ENCODE measurements at places on chromosomes 16 and 17. TPM values are rescaled to one million over a fixed set of nuclear protein-coding genes. Genes with fewer than 3 reads are reported as not detected.

ITGB4 gene
- 0.63 TPM for total RNA-seq

DNA sequence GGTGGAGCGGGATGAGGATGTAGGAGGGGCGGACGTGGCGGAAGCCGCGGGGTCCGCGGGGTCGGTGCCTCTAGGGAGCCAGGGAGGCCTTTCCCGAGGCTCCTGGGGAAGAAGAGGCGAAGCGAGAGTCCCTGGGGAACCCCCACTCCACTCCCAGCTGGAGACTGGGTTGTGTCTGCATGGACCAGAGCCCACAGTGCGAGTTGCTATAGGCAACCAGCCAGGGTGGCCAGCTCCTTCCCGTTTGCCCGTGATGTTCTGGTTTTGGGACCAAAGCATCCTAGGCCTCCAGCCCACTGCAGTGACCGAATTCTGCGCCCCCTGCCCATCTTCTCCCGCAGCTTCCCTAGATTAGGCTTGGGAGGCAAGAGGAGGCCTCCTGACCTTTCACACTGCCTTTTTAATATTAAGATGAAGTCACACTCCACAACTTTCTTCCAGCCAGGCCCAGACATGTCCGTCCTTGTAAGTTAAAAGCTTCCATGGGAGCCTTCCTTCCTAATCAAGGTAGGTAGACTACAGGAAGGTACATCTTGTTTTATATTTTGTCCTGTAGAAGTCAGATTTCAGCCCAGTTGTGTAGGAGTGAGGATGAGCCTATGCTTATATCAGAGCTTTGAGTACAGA, 469 bp downstream of the AMZ2 start:
- peak; percentile 55 for DNase-seq

DNA sequence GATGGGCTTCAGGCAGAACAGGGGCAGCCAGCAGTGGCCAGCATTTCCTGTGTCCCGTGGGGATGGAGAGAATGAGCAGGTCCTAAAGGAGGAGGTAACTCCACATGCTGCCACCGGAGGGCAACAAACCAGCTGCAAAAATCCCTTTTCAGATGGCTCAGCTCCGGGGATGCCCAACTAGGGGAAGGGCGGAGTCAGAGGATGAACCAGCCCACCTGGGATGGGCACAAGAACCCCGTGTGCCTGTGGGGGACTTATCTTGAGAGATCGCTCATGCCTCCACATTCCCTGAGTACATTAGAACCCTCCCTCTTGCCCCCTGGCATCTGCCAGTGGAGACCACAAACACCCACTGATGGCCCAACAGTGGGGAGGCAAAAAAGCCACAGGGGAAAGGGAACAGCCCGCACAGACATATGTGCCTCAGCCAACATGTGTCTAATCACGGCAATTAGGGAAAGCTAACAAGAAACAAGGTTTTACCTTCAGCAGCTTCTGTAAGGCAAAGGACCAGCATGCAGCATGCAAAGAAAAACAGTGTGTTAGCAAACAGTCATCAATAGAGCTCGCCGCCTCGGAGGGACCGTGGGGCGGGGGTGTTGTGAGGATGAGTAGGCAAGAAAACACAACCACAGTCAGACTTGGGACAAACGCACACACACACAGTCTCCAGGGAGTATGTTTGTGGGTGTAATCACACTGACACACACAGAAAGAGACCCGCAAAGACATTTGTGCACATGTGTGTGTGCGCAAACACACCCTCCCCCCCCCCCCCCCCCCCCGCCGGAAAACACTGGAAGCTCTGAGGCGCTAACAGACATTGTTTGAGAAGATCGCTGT, 64.0 kb downstream of the MYO18A start:
- peak; percentile 67 for DNase-seq

DNA sequence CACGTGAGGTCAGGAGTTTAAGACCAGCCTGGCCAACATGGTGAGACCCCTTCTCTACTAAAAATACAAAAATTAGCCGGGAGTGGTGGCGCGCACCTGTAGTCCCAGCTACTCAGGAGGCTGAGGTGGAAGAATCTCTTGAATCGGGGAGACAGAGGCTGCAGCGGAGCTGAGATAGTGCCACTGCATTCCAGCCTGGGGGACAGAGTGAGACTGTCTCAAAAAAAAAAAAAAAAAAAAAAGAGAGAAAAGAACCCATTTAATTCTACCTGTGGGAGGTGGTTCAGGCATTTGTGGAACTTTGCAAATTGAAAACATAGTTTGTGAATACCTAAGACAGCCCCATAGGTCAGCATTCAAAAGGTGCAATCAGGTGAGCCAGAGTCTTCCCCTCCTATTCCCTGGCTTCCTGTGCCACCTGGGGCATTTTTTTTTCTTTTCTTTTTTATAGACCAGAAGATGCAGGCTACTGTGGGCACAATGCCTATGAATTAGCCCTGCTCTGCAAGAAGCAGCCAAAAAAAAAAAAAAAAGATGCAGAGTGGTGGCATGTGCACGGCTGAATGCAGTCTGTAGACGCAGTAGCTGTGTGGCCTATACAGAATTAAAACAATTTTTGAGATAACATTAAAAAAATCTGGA, 9.1 kb upstream of the SOCS3 start:
- no peak for DNase-seq

TSPOAP1 gene
- total RNA-seq: 0.87 TPM

CACNG5 gene
- not detected for total RNA-seq

OTOP2 gene
- total RNA-seq: not detected

DNA sequence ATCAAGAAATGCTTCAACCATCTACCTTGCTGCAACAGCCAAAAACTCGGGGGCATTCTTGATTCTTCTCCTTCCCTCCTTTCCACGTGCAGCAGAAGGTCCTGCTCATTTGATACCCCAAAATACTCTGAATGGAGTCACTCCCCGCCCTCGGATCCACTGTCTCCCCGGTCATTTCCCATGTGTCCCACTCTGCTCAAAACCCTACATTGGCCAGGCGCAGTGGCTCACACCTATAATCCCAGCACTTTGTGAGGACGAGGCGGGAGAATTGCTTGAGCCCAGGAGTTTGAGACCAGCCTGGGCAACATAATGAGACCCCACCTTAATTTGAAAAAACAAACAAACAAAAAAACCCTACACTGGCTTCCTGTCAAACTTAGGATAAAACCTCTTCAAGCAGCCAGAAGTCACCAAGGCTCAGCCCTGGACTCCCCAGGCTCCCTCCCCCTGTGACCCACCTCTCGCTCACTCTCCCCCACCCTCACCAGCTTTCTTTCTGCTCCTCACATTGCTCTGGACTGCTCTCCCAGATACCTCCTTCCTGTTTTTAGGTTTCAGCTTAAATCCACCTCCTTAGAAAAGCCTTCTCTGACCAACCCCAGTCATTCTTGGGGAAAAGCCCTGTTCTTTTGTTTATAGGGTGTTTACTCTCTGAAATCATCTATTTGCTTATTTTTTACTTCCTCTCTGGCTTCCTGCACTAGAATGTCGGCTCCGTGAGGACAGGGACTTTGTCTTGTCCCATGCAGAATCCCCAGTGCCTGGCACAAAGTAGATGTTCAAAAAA, 2.8 kb downstream of the SLC13A2 start:
- no peak for DNase-seq

- DNase-seq: no peak
Measured at GRCh38 chr17:73663614-73664013, 19.4 kb upstream of the SDK2 start.

DNA sequence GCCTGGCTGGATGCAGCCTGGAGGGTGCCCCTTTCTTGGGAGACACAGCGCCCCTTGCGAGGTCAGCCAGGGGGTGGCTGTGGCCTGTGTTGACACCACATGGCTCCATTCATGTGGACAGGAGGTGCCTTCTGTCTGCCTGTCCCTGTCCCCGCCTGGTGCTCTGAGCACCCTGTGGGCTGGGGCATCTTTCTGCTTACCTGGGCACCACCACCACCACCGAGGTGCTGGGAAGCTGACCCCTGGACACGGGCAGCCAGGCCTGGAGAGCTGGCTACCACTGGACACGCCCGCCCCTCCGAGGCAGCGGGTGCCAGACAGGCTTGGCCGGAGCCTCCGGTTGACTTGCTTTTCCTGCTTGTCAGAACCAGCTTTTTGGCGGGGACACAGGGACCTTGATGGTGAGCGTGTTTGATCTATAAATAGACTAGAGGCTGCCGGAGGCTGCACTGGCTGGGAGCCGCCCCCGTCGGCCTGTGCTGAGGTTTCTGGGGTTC, 121.3 kb upstream of the GSE1 start:
- peak; percentile 26 for DNase-seq
